Neuronal stem cell (in vitro differentiated cells): ENCODE measurements at places on chromosomes 12 and 14.

GRCh38 chr14:54697001-54697400, 130.1 kb downstream of the SAMD4A start:
- no peak for DNase-seq

- no peak for DNase-seq
These were observed 40.0 kb downstream of the OSBPL8 start for GRCh38 chr12:76519538-76519937.

- no peak for DNase-seq
These were observed 464.9 kb downstream of the PDZRN4 start for GRCh38 chr12:41652981-41653380.

DNA sequence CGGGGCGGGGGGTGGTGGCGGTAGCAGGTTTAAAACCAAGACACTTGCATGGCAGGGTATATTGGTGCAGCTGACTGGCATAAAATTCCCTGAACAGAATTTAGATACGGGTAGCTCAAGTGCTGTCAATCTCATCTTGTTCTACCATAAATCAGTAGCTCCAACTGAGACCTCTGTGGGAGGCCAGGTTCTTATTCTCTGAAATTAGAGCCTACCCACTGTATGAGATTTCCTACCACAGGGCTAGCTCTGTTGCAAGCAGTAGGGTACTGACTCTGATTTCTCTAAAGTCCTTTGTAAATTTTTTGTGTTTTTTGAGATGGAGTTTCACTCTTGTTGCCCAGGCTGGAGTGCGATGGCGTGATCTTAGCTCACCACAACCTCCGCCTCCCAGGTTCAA, 3.3 kb upstream of the RPLP0 start:
- DNase-seq, result no peak

DNA sequence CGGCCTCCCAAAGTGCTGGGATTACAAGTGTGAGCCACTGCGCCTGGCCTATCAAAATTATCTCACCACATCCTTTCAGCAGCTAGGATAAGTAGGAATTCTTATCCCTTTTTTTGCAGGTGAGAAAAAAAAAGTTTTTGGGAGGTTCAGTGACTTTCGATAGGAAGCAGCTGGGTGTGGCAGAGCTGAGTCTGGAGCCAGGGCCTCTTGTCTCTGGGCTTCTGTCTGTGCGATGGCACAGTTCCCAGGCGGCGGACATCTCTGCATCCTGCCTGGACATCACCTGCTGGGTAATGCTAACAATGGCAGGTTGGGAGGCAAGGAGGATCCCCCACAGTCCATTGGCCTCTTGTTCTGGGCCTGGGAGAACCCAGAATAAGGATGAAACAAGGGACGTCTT, 12.5 kb downstream of the NRXN3 start:
- DNase-seq, result no peak

GRCh38 chr12:102676812-102677211, 196.4 kb upstream of the IGF1 start:
- no peak for DNase-seq

DNA sequence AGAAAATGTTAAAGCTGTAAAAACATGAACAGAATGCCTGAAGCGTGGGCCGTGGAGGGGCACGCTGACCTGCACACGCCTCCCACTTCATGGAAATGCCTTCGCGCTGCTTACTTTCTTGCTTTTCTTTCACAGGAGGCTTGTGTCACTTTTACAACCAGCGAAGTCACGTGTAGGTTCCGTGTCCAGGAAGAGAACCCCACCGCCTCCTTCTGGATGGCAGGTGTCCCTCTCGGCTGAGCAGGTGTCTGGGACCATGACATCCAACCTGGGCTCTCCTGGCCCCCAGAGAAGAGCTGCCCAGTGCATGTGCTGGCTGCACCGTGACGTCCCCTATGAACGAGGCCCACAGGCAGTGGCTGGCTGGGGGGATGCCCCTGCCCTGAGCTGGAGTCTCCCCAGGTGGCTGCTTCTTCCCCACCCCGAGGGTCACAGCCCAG, 345.0 kb upstream of the SFSWAP start:
- no peak for DNase-seq

- DNase-seq, result no peak
These were observed 283.2 kb downstream of the TTC8 start for GRCh38 chr14:89107626-89108025.

GRCh38 chr14:77763316-77763715, 2.4 kb upstream of the SNW1 start:
- no peak for DNase-seq

GRCh38 chr12:28552251-28552970, 362.2 kb downstream of the CCDC91 start:
- no peak for DNase-seq

DNA sequence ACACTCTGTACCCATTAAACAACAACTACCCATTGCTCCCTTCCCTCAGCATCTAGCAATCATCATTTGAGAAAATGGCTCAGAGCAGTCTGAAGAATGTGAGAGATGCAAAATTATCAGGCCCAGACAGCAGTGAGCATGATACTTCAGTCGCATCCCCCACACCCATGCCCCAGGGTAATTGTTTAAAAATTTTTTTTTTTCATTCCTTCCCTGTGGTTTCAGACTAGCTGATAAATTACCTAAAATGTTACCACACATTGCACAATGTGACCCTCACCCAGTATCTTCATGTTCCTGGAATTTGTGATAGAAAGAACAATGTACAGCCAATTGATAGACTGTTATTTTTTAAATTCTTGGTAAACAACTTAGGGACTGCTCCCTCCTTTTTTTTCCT, 11.3 kb upstream of the USP15 start:
- DNase-seq, result no peak

- DNase-seq, result no peak
These were observed 570 bp downstream of the DMAC2L start for GRCh38 chr14:50312734-50313054.

DNA sequence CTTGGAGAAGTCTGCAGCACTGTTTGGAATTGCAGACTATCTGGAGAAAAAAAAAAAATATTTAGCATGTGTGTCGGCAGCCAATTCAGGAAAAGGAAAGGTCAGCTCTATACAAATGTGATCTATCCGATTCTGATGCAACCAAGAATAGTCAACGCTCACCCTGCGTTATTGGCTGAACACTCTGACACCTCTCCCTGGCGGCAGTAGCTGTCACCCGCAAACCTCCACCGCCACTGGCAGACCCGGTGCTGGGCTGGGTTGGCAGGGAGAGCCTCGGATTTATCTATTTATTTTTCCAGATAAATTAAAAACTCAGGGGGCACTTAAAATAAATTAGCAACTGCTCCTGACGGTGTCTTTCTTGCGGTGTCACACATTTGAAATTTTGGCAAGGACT, 409.7 kb downstream of the VRK1 start:
- DNase-seq, result no peak

DNA sequence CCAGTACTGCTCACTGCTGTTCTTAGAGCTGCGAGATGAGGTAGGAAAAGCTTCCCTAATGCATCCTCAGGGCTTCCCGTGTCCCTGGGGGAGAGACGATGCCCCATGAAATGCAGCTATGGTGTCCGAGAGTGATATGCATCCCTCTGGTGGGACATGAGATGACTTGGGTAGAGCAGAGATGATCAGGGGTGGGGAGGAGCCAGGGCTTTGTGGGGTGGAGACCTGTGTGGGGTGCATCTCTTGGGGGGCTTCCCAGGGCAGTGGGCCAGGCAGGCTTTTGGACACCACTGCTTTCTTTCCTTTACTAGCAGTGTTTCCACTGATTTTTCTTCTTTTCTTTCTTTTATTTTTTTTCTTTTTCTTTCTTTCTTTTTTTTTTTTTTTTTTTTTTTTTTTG, 147.3 kb downstream of the ADGRD1 start:
- no peak for DNase-seq

DNA sequence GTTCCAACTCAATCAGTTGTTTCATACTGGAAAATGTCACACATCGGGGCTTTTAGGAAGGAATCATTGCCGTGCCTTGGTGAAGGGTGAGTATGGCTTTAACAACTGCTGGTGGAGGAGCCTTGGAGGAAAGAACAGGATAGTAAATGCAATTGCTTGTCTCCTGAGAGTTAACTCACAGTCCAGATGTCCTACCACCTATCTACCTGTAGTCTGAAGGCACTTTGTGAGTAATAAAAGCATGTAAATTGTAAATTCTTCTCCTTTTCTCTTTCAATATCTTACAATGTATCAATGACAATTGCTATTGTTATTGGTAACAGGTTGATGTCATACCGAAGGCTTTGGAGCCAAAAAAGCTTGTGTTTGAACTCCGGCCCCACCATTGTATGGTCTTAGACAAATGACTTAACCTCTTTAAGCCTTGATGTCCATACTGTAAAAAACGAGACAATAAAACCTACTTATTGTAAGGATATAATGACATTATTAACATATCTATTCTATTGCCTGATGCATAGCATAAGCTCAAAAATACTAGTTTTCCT, 397.4 kb downstream of the ADAMTS20 start:
- DNase-seq, result no peak

GRCh38 chr12:123879101-123879500, 93.5 kb downstream of the CCDC92 start:
- no peak for DNase-seq

- no peak for DNase-seq
These were observed 92.8 kb downstream of the SETD3 start for GRCh38 chr14:99387880-99388279.

GRCh38 chr12:61422786-61423185, 837.4 kb upstream of the USP15 start:
- DNase-seq, result no peak
